ENCODE measurements at places on chromosomes 2 and 18.

- peak; percentile 36 for DNase-seq
Measured at GRCh38 chr18:63298400-63299365, 20.9 kb downstream of the BCL2 start.

DNA sequence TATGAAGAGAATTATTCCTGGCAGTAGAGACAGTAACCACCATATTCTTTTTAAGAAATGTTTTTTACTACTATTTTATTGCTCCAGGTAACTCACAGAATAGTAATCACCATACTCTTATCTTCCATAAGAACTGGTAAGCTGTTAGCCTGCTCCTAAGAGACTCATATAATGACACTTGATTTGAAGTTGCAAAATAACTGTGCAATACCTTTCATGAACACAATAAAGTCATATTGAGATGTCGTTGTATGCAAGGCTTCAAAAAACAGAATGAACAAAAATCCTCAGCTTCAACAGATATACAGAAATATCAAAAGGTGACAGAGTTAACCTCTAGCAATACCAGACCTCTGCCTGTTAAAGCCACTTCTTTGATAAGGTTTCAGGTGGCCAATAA is 360.1 kb downstream of the NBAS start:
- DNase-seq = no peak

DNA sequence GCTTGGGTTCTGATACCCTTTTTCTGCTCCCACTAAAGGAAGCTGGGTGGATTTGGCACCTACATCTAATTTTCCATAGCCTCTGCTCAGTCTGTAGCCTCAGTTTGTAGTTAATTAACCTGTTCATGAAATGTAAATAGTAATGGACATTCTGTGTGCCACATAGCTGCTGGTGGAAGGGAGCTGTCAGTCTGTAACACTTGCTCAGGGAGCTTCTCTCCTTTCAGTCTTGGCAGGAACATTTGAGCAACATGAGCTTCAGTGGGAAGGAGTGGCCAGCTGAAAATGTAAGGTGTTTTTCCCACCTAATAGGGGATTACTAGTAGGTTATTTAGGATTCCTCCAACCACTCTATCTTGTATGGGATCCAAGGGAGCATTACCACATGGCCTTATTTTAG is 203.4 kb downstream of the ASXL3 start:
- DNase-seq = no peak

- DNase-seq = no peak
Measured at GRCh38 chr18:24731158-24731557, 270.7 kb downstream of the HRH4 start.

DNA sequence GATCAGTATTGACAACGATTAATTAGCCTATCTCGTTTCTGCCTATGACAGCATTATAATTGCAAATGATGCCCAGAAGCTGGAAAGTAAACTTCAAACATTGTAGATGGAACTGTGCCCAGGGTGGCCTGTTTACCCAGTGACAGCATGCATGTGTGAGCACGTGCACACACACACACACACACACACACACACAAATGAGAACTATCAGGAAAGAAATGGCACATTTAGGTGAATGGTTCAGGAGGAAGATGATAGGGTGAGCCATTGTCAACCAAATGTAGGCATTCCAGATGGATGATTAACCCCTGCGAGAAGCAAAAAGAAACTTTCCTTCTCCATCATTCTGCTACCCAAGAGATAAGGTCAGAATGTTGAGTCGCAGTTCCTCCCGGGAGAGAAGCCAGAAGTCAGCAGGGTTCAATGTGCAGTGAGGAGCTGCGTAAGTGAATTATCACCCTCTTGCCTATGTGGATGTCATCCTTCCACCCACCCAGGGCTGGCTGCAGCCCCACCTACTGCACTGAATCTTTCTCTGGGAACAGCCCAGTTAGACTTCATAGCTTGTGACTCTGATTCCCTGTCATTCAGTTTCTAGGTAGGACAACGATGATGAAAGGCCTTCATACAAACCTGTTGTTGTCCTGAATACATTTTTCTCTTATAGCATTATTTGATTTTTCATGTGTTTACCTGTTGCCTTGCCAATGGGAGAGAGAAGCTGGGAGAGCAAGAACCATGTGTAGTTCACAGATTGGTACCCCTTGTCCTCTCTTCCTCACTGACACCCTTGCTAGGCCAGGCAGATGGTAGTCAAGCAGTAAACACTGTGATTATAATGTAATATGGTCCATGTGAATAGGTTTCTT is 3.5 kb upstream of the APOB start:
- DNase-seq = no peak

- DNase-seq = peak; percentile 42
Measured at GRCh38 chr2:171529914-171530313, 7.6 kb downstream of the CYBRD1 start.

- no peak for DNase-seq
Measured at GRCh38 chr2:22273853-22274252, 1111.1 kb upstream of the KLHL29 start.

Measured in stimulated activated naive CD8-positive, alpha-beta T cell treated with anti-CD3 and anti-CD28 coated beads, Interleukin-15, Interleukin-2, amounts not matched to agents 100 U/mL and 50 U/mL, for 24 hours (primary cell).